H1 (cell line): ENCODE measurements at places on chromosomes 2 and 18. TPM values are rescaled to one million over a fixed set of nuclear protein-coding genes. Genes with fewer than 3 reads are reported as not detected.
A peak's percentile ranks its signal among the peaks of the same experiment; 100 is the strongest.

DNA sequence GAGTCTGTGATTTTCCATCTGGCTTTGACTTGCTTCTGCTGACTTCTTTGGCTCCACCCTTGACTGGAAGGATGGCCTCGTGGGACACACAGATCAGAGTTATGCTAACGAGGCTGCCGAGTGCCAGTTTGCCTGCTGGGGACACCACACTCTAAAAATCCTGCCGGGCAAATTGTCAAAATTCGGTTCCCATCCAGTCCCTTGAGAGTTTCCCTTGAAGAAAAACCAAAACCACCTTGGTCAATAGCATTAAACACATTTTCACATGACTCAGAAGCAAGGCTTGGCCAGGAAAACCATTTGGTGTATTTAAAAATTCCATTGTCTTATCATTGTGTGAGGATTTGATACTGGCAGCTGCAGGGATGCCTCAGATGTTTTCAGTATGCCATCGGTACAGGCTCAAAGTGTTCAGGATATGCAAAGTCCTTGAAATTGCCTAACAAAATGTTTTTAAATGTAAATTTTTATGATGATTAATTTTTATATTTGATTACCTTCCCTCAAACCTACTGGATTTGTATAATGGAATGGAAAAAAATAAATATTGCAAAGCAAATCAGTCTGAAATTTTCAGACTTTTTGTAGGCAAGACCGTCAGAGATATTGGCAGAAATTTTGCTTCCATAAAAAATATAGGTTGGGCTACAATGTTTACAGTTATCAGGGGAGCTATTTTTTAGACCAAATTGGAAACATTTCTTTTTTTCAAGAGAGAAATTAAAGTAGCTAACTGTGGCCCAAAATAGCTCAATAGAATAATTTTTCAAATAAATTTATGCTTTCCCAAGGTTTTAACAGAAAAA, 41.6 kb downstream of the KCNE4 start:
- no peak for DNase-seq

GRCh38 chr2:180322781-180323180, 315.7 kb upstream of the CWC22 start:
- no peak for DNase-seq

GRCh38 chr2:30226144-30227032, 4.9 kb upstream of the LBH start:
- no peak for DNase-seq

GRCh38 chr2:128599700-128600099, 281.0 kb upstream of the HS6ST1 start:
- DNase-seq, result no peak

- no peak for DNase-seq
These were observed 18.8 kb upstream of the CCDC195 start for GRCh38 chr2:224734949-224735348.

GRCh38 chr2:195322324-195322723, 334.7 kb upstream of the SLC39A10 start:
- no peak for DNase-seq

GRCh38 chr18:9842448-9842847, 43.3 kb upstream of the TXNDC2 start:
- no peak for DNase-seq

- peak; percentile 19 for DNase-seq
These were observed 140.9 kb downstream of the CAPN13 start for GRCh38 chr2:30666266-30666874.

DNA sequence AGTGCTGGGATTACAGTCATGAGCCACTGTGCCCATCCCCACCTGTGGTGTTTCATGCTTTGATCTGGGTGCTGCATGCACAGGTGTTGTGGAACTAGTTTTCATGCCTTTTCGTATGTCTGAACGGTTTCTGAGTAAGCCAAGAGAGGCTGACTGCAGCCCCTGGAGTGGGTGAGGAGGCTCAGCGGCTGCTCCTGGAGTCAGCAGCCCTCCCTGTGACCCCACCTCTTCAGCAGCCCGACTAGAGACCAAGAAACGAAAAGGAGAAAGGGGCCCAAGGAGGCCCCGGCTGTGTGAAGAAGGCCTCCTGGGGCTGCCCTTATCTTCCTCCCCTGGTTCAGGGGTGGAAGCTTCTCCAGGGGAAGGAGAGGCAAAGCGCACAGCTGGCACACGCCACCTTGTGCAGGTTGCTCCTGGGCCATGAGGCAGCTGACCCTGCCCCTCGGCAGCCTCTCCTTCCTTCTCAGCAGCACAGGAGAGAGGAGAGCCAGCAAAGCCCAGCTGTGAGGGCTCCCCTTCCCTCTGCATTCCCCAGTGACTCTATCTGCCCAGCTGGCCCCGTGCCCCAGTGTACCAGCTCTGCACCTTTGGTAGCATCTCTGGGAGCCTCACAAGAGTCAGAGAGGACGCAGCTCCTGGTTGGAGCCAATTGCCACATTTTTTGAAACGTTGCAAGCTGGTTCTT, 182.5 kb upstream of the HS6ST1 start:
- no peak for DNase-seq

DNA sequence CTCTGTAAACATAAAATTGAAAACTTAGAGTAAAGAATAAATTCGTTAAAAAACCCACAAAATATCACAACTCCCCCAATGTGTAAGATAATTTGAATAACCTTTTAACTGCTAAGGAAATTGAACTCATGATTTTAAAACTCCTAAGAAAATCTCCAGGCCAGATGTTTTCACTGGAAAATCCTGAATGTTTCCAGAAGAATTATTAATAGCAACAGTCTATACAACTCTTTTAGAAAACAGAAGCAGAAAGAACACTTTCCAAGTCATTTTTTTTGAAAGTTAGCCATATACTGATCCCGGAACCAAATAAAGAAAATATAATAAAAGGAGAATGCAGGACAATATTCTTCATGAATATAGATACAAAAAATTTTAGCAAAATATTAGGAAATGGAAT, 165.6 kb downstream of the ACOXL start:
- no peak for DNase-seq

DNA sequence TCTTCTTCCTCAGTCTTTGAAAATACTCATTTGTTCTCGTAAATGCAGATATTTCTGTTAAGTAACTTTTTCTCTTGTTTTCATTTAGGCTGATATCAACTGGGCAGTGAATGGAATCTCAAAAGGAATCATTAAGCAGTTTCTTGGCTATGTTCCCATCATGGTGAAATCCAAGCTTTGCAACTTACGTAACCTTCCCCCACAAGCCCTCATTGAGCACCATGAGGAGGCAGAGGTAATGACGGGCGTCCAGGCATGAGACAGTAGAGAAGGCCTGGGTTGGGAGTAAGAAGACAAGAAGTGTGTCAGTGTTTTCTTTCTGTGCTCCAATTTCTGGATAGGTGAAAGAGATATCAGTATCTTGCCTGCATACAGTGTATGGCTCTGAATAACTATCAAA, 5.1 kb downstream of the POLR1B start:
- DNase-seq, result no peak

DNA sequence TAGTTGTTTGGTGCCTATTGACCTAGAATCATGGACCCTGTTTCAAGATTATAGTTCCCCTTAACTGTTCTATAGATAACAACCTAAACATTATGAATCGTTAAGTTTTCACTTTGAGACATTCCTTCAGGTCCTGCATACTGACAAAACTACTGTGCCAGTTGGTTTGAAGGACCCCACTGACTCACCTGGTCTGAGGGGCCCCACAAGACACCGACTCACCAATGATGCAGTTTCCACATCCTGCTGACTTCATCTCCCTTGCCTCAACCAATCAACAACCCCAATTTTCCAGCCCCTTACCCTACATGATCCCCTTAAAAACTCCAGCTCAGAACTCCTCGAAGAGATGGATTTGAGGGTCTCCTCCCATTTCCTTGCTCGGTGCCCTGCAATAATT, 89.6 kb upstream of the CCDC141 start:
- no peak for DNase-seq

DNA sequence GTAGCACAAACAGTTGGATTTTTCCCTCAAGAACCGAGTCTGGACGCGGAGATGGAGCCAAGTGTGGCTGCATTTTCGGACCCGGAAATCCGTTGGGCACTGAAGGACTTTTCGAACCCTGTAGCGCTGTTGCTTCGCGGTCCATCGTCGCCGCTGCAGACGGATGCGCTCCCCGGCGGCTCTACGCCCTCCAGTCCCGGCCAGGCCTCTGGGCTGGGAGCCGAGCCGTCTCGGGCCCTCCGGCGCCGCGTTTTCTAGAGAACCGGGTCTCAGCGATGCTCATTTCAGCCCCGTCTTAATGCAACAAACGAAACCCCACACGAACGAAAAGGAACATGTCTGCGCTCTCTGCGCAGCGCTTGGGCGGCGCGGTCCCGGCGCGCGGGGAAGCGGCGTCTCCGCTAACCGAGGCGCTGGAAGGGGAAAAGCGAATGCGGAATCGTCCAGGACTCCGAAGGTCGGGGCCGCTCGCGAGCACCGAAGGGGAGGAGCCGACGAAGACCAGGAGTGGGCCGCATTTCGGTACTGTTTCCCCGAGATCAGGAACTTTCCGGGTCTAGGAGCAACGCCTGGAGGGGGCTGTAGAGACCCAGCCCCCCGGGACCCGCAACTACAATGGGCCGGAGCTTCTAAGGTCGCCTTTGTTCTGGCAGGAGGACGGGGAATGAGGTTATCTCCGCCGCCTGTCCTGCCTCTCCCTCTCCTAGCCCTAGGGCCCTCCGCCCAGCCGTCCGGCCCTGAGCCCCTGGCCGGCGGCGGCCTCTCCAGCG, 3.2 kb downstream of the EMX1 start:
- DNase-seq, result no peak

DNA sequence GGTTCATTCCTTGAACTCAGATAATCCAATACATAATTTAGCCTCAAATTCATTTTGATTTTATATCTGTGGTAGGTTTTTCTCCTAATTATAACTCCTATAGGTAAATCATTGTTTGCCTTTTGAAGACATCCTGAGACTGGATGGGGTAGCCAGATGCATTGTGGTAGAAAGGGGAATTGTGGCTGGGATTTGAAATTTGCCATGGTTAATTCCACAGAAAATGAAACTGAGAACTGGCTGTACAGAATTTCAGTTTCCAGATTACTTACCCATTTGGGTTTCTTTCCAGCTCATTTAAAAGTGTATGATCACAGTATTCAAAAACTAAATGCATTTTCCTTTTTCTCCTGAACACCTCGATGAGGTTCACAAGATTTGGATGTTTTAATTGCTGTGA, 18.2 kb downstream of the CDKL4 start:
- no peak for DNase-seq

DNA sequence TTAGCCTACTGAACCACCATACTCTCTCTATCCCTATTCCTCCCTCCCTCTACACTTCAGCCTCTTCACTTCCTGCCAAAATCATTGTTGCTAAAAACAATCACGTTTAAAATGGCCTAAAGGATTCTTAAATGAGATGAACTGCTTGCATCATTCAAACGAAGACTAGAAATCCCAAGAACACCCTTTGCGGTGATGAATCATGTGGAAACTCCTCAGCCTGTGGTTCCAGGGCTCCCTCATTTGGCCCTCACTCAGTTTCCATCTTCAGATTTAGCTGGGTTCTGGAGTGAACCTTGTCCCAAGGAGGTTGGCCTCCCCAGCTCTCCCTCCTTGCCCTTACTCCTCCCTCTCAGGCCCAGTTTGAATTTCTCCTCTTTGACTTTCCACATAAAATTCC, 125.6 kb upstream of the CDC42EP3 start:
- DNase-seq, result no peak

DNA sequence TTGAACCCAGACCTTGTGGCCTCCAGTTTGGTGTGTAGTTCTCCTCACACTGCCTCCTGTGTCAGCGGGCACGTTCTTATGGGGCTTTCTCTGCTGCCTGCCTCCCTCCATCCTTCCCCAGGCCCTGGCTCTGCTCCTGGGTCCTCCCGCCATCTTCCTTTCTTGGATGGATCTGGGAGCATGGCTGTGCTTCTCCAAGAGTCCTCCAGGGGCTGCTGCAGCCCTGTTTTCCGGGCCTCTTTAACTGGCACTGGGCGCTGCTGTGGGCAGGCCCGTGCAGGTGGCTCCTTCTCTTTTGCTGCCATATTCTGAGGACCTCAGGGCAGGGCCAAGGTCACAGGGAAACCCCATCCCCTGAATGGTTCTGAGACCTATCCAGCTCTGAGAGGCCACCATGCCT, 17.8 kb downstream of the THNSL2 start:
- DNase-seq, result no peak

DNA sequence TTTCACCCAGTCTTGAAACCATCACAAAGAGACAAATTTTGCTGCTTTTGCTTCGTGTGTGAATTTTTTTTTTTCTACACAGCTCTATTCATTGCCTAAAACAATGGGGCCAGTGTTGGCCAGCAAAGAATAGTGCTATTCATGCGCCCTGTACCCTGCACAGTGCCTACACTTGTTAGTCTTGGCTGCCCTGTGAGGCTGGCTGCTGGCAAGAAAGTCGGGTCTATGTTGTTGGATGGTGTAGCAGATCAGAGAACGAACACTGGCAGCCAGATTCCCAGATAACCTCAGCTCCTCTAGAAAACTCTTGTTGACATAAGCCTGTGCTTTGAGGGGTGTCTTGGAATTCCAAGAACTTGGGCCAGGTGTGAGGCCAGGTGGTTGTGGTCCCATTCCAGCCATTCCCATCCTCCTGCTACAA, 455.7 kb upstream of the TCF4 start:
- DNase-seq, result no peak

- no peak for DNase-seq
These were observed 1141.8 kb downstream of the RPIA start for GRCh38 chr2:89833116-89833779.

DNA sequence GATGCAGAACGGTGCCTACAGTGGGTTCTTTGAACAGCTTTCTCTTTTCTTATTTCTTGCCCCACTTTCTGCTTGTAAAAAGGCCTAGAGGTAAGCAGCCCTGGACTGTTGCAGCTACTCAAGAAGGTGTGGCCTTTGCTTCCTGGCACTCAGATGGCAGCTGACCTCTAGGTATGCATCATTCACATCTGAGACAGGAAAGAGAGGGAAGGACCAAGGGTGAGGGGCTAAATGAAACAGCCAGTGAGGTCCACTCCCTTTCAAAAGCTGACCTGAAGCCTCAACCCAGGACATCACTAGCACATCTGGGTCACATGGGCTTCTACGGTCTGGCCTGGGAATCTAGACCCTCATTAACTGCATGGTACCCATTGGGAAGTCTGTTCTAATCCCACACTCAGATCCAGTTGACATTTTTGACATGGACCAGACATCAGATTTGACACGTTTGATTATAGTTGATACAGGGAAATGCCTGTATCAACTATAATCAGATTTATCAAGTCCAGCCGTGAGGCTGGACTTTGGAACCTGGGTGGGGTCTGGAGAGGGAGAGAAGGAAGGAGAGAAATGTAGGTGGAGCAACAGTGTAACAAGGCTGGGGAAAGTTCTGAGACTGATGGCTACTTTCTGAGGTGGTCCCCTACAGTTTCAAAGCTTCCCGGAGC, 60.2 kb downstream of the E2F6 start:
- DNase-seq, result no peak

GRCh38 chr2:143870696-143871095, 649.2 kb downstream of the ZEB2 start:
- no peak for DNase-seq

- DNase-seq, result no peak
These were observed 601.8 kb downstream of the TMEM182 start for GRCh38 chr2:103363639-103364038.

GRCh38 chr2:38763228-38763627, 12.1 kb upstream of the SRSF7 start:
- no peak for DNase-seq

GRCh38 chr2:50098242-50098641, 933.7 kb downstream of the NRXN1 start:
- DNase-seq, result no peak

ADCYAP1 gene
- not detected in 2 replicates for total RNA-seq

NEU2 gene
- total RNA-seq, result not detected in 2 replicates

COPS9 gene
- total RNA-seq, result 143 and 154 TPM in 2 replicates

NTSR2 gene
- total RNA-seq, result not detected in 2 replicates

UGT1A1 gene
- total RNA-seq, result not detected in 2 replicates

INHA gene
- 0.65 and 0.73 TPM in 2 replicates for total RNA-seq

PJVK gene
- total RNA-seq, result 2.3 and 2.4 TPM in 2 replicates

GKN1 gene
- total RNA-seq, result not detected in 2 replicates

WDPCP gene
- 23.0 and 25.8 TPM in 2 replicates for total RNA-seq

SPC25 gene
- total RNA-seq, result 34.7 and 35.8 TPM in 2 replicates

FOXD4L1 gene
- total RNA-seq, result not detected in 2 replicates
